ENCODE measurements at places on chromosomes 11 and 22.

DNA sequence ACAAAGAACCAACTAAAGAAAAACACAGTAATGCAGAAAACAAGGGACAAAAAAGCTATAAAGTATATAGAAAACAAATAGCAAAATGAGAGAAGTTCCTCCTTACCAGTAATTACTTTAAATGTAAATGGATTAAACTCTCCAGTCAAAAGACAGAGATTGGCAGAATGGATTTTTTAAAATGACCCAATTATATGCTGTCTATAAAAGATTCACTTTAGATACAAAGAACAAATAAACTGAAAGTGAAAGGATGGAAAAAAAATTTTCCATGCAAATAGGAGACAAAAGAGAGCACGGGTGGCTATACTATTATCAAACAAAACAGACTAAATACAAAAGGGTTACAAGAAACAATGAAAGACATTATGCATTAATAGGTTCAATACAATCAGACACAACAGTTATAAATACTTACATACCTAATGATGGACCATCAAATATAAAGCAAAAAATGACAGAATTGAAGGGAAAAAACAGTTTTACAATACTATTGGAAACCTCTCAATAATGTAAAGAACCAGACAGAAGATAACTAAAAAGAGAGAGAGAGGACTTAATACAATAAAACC is 64.6 kb downstream of the NARS2 start:
- H3K27me3 ChIP-seq = no peaks in the 10 kb centered on the region
- DNase-seq = no peak
- no peaks in the 10 kb centered on the region for H3K36me3 ChIP-seq
- H3K4me3 ChIP-seq = no peak overlapping the region

- no peaks in the 10 kb centered on the region for H3K27me3 ChIP-seq
- H3K27ac ChIP-seq = no peak overlapping the region
- H3K4me3 ChIP-seq = no peak overlapping the region
- H3K4me1 ChIP-seq = no peaks in the 10 kb centered on the region
These were observed 12.5 kb upstream of the OR52I2 start for GRCh38 chr11:4569075-4569474.

DNA sequence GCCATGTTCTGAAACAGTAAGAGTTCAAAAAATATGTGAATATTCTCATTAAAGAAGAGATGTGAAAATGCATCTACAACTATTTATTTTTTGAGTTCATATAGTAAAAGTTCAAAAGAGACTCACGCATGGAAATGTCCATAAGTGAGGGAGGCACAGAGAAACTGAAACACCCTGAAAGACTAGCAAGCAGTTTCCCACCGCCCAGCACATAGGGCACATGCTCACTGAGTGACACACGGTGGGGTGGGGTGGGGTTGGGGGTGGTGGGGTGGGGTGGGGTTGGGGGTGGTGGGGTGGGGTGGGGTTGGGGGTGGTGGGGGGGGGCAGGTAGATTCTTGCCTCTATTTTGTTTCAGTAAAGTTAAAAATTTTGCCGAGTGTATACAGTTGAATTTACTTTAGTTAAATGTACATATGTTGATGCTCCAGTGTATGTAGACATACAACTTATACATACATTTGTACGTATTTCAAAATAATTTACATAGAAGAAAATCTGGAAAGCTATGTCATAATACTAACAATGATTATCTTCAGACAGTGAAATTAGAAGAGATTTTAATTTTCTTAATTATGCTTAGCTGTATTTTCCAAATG is 6.3 kb downstream of the CCDC34 start:
- H3K4me1 ChIP-seq = peaks cover 34% of the 10 kb centered on the region
- no peaks in the 10 kb centered on the region for H3K27me3 ChIP-seq
- no peak overlapping the region for H3K4me3 ChIP-seq
- no peak for DNase-seq
- H3K27ac ChIP-seq = no peak overlapping the region

DNA sequence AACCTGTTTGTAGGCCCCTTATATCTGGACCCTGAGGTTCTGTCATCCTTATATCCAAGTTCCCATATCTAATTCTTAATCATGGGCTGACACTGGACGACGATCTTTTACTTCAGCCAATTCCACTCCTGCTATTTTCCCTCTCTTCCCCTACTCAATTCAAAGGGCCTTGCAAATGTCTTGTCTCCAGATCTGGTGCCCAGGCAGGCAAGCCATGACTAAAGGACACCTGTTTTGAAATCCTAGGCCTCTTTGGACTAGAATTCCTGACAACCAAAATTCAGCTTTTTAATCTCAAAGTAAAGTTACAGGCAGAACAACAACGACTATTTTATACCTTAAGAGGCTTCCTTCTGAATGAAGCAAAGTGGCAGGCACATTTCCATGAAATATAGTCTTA is 963.4 kb downstream of the DLG2 start:
- H3K27ac ChIP-seq = no peak overlapping the region
- DNase-seq = no peak
- H3K4me3 ChIP-seq = no peak overlapping the region
- no peaks in the 10 kb centered on the region for H3K36me3 ChIP-seq
- no peaks in the 10 kb centered on the region for H3K4me1 ChIP-seq
- H3K27me3 ChIP-seq = no peaks in the 10 kb centered on the region

DNA sequence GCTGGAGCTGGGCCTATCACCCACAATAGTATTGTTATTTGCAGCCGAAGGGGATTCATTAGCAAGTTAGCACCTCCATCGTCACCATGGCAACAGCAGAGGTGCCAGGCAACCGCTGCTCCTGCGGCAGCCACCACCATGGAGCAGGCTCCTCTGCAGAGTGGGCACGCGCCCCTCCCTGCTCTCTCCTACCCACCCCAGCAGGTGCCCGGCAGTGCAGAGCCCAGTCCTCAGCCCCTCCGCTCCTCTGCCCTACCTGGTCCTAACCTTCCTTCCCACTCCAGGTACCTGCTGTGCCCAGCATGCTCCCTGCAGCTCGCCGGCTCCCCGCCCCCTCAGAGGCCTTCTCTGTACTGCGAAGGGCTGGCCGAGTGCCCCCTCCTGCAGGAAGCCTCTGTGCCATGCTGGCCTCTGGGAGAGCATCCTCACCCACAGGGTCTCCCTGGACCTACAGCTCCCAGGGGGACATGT is 3.6 kb downstream of the DUSP8 start:
- peaks cover 76% of the 10 kb centered on the region for H3K27me3 ChIP-seq
- H3K27ac ChIP-seq = no peak overlapping the region
- DNase-seq = no peak
- H3K4me3 ChIP-seq = no peak overlapping the region

DNA sequence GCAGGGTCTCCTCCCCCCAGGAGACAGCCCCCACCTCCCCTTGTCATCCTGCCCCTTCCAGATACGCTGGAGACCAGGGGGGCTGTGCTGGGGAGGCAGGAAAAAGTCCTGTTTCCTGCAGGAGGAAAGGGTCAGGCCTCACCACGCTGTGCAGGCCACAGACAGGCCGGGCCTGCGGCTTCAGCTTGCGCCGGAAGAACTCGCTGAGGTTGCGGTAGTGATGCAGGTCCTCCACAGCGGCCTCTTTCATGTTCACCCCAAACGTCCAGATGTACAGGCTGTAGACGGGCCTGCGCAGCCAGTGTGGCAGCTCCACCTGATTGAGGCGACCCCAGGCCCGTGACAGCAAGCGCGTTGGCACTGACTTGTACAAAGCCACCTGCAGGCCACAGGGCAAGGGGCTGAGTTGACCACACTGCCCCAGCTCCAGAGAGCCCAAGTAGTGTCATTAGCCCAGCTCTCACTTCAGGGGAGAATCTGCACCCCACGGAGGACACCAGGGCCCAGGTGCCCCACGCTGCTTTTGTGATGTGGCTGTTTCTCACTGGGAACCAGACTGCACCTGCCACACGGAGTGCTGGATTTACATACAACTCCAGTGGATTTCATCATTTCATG is 40.4 kb downstream of the PISD start:
- H3K4me3 ChIP-seq = no peak overlapping the region
- H3K27me3 ChIP-seq = no peaks in the 10 kb centered on the region
- H3K27ac ChIP-seq = no peak overlapping the region

DNA sequence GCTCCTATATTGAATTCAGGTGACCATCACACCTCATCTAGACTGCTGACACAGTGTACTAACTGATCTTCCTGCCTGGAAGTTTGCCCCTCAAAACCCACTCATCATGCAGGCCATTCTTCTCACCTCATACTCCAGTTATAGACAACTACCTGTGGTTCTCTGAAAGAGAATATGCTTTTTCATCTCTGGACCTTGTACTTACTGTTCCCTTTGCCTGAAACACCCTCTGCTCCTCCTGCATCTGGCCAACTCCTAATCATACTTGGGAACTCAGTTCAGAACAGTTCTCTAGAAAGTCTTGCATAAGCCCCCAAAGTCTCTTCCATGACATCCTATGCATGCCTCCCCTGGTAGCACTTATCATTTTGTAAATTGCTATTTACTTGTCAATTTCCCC is 28.2 kb upstream of the P4HA3 start:
- H3K4me1 ChIP-seq = no peaks in the 10 kb centered on the region
- H3K27me3 ChIP-seq = no peaks in the 10 kb centered on the region
- H3K36me3 ChIP-seq = peaks cover 12% of the 10 kb centered on the region
- no peak overlapping the region for H3K27ac ChIP-seq
- H3K4me3 ChIP-seq = no peak overlapping the region

DNA sequence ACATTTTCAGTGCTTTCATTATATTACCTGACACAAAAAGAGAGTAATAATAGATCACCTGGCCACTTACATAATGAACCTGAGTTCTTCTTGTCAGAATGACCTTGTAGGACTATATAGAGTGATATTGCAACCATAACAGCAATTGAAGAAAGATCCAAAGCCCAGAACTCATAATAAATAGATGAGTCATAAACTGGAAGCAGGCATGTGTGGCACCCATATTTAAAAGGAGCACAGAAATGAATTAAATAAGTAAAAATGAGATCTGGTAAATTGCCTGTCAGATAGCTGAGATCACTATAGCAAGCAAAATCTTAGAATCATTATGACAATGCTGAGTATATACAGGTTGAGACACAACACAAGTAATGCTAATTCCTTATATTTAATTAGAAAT is 331.8 kb downstream of the AASDHPPT start:
- H3K27me3 ChIP-seq = no peaks in the 10 kb centered on the region
- no peaks in the 10 kb centered on the region for H3K36me3 ChIP-seq
- no peak overlapping the region for H3K4me3 ChIP-seq
- no peaks in the 10 kb centered on the region for H3K4me1 ChIP-seq

DNA sequence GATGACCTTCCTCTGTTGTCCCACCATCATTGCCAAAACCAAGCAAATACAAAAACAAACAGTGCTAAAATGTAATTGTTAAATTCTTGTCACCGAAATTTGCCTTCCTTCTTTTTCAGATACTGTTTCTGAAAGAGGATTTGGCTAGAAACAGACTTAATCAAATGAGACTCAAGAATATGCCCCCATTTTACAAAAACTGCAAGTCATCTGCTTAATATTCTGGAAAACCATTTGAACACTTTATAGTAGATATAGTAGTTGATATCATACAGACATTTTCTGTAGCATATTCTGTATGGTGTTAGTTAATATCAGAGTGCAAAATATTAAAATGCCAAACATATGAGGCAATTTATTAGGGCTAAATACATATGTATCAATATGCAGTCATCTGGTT is 3.5 kb downstream of the OR5M1 start:
- no peaks in the 10 kb centered on the region for H3K27me3 ChIP-seq
- no peaks in the 10 kb centered on the region for H3K4me1 ChIP-seq
- no peak for DNase-seq
- H3K27ac ChIP-seq = no peak overlapping the region

DNA sequence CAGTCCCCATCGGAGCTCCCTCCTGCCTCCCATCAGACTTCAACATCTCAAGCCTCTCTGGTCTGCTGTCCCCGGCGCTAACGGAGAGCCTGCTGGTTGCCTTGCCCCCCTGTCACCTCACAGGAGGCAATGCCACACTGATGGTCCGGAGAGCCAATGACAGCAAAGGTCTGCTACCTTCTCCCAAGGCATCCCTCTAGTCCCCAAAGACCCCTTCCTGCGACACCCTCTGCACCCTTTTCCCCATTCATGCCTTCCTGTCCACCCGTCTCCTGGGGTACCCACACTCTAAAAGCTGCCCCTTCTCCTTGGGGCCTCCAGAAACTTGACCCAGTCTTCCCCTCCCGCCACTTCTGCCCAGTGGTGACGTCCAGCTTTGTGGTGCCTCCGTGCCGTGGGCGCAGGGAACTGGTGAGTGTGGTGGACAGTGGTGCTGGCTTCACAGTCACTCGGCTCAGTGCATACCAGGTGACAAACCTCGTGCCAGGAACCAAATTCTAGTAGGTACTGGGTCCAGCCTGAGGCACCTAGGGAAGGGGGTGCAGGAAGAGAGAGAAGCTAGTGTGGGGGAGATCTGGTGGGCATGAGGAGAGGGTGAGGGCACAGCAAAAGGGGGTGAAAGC is 860 bp downstream of the UPK2 start:
- H3K36me3 ChIP-seq = no peaks in the 10 kb centered on the region
- no peak overlapping the region for H3K4me3 ChIP-seq

GRCh38 chr11:70399681-70400112 is 1.4 kb downstream of the CTTN start:
- peaks cover 8% of the 10 kb centered on the region for H3K4me1 ChIP-seq
- peak overlapping the region; percentile 96 for H3K4me3 ChIP-seq
- H3K27me3 ChIP-seq = no peaks in the 10 kb centered on the region
- H3K36me3 ChIP-seq = no peaks in the 10 kb centered on the region
- H3K27ac ChIP-seq = no peak overlapping the region

GRCh38 chr11:48020092-48020755 is 39.9 kb downstream of the PTPRJ start:
- no peaks in the 10 kb centered on the region for H3K27me3 ChIP-seq
- no peak overlapping the region for H3K4me3 ChIP-seq
- no peak for DNase-seq

DNA sequence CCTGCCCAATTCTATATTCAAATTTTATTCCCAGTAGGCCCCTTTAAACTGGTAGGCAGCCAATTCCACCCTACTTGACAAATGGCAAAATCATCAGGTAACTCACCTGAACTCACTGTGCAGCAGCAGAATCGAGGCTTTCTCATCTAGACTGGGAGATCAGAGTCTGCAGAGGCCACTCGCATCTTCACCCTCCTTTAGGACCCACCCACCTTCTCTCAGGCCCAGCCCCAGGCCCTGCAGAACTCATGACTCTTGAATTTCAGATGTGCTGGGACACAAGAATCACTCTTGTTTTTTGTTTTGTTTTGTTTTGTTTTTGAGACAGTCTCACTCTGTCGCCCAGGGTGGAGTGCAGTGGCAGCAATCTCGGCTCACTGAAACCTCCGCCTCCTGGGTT is 38.8 kb downstream of the MICAL3 start:
- H3K27ac ChIP-seq = no peak overlapping the region
- no peaks in the 10 kb centered on the region for H3K27me3 ChIP-seq
- H3K4me3 ChIP-seq = no peak overlapping the region
- no peaks in the 10 kb centered on the region for H3K36me3 ChIP-seq
- peaks cover 9% of the 10 kb centered on the region for H3K4me1 ChIP-seq
- no peak for DNase-seq

GRCh38 chr11:71986131-71986530 is 12.6 kb upstream of the IL18BP start:
- no peak for DNase-seq
- H3K27me3 ChIP-seq = no peaks in the 10 kb centered on the region
- H3K27ac ChIP-seq = no peak overlapping the region
- no peaks in the 10 kb centered on the region for H3K4me1 ChIP-seq
- H3K4me3 ChIP-seq = no peak overlapping the region

GRCh38 chr11:2451916-2452315 is 7.1 kb downstream of the KCNQ1 start:
- no peaks in the 10 kb centered on the region for H3K36me3 ChIP-seq
- no peak for DNase-seq
- H3K4me3 ChIP-seq = no peak overlapping the region
- no peak overlapping the region for H3K27ac ChIP-seq
- H3K27me3 ChIP-seq = peaks cover 70% of the 10 kb centered on the region

All from cardiac muscle cell (in vitro differentiated cells and primary cell).